ENCODE measurements at places on chromosomes 6 and 20.

DNA sequence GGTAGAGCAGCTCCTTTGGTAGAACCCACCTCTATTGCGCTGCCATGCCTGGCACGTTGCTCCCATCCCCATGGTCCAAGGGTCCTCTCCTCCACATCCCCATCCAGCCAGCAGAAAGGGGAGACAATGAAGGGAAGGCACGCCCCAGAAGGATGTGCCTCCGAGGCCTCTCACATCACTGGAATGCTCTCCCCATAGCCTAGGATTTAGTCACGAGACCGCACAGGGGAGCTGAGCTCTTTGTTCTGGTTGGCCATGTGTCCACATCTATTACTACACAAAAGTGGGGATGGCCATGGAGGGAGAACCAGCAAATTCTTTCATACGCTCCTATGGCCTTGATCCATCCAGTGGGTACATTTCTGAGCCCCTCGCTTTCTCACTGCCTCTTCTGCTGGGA is 60.5 kb upstream of the SALL4 start:
- DNase-seq = no peak

- no peak for DNase-seq
Measured at GRCh38 chr6:43082806-43083655, 6.9 kb downstream of the PTK7 start.

- no peak for DNase-seq
Measured at GRCh38 chr20:37711994-37712964, 18.4 kb downstream of the CTNNBL1 start.

GRCh38 chr6:157238346-157238745 is 85.0 kb downstream of the TMEM242 start:
- no peak for DNase-seq

DNA sequence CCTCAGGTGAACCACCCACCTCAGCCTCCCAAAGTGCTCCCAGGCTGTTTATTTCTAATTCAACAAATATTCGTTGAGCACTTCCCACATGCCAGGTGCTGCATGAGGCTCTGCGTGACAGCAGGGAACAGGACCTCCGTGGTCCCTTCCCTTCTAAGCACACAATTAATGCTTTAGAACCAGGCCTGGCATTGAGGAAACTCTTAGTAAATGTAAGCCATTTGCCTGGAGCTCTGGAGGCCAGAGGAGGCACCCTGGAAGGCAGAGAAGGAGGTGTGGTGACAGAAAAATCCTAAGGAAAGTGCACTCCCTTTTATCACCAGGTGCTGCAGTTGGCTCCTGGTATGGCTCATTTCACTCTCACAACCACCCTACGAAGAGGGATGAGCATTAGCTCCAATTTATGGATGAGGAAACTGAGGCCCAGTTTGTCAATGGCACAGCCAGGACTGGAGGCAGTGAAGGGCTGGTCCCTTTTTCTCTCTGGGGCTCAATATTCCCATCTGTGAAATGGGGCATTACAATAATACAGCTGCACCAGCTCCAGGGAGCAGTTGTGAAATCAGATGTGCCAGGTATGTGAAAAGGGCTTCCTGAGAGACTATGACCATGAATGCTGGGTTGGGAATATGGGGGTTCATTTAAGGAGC is 8.1 kb upstream of the ID1 start:
- DNase-seq = no peak

GRCh38 chr20:11769825-11770224 is 147.9 kb upstream of the BTBD3 start:
- no peak for DNase-seq

DNA sequence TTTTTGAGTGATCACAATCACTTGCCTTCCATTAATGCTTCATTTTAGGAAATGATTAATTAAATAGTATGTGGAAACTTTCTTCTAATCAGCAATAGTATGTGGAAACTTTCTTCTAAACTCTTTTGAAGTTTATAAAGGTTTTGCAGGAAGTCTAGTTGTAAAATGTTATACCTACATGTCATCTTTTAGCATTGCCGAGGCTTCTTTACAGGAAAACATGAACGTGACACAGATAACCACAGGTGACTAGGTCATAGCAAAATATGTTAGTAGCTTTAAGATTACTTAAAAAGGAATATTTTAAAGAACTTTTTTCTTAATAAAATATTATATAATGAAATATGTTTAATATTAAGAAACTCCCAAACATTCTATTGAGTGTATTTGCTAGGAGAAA is 56.8 kb downstream of the SMAP1 start:
- no peak for DNase-seq

GRCh38 chr20:7195704-7196103 is 428.2 kb downstream of the BMP2 start:
- DNase-seq = peak; percentile 60

DNA sequence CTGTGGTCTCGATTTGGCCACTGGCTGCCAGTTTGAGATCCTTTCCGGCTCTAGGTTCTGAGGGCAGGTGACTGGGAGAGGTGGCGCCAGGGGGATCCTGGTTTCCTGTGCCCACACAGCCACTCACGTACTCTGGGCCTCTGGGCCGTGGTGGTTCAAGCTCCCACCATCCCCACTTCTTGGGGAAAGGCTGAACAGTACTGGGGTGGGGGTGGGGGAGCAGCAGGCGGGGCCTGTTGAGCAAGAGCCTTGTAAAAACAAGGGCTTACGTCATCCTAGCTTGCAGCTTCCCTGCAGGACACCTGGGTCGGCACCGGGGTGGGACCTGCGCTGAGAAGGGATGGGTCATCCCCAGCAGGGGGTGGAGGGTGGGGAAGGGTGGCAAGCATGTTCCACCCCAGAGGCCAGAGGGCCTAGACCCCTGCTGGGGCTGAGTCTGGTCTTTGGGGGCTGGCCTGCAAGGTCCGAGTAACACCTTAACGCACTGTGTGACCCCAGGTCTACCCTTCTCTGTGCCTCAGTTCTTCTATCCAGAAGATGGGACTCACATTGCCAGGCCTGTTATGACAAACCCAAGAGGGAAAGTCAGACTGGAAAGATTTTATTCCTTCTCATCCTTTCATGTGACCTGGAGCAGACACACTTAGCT is 3.1 kb upstream of the CEBPB start:
- DNase-seq = peak; percentile 73

- no peak for DNase-seq
Measured at GRCh38 chr6:126764671-126765070, 353.8 kb upstream of the RSPO3 start.

- no peak for DNase-seq
Measured at GRCh38 chr20:2380601-2381000, at the start of gene TGM6. TGM6 (plus strand) TSS chr20:2380901; CDS start chr20:2380969, 68 bp downstream.

- DNase-seq = no peak
Measured at GRCh38 chr6:38187811-38188590, 368.5 kb downstream of the ZFAND3 start.

- DNase-seq = no peak
Measured at GRCh38 chr6:7697432-7697819, 28.5 kb upstream of the BMP6 start.

- DNase-seq = no peak
Measured at GRCh38 chr6:803191-803977, 110.4 kb upstream of the EXOC2 start.

DNA sequence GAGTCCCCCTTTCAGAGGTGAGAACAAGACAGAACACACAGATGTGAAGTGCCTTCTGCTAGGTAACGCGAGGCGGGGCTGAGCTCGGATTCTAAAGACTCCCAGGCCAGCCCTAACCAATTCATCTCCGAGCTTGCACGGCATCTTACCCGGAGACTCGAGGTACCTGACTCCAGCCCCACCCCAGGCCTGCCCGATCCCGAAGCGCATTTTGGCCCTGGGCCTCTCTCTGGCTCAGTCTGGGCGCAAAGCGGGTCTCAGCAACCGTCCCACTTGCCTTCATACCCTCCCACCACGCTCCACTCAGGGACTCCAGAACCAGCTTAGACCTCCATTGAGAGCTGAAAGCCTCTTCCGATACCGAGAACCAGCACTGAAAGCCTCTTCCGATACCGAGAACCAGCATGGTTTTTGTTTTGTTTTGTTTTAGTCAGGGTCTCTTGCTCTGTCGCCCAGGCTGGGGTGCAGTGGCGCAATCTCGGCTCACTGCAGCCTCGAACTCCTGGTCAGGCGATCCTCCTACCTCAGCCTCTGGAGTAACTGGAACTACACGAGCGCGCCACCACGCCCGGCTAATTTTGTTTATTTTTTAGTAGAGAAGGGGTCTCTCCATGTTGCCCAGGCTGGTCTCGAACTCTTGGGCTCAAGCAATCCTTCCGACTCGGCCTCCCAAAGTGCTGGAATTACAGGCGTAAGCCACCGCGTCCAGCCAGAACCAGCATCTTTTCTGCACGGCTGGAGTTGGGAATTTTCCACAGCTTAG is 557 bp upstream of the DYNLRB1 start:
- peak; percentile 79 for DNase-seq

DNA sequence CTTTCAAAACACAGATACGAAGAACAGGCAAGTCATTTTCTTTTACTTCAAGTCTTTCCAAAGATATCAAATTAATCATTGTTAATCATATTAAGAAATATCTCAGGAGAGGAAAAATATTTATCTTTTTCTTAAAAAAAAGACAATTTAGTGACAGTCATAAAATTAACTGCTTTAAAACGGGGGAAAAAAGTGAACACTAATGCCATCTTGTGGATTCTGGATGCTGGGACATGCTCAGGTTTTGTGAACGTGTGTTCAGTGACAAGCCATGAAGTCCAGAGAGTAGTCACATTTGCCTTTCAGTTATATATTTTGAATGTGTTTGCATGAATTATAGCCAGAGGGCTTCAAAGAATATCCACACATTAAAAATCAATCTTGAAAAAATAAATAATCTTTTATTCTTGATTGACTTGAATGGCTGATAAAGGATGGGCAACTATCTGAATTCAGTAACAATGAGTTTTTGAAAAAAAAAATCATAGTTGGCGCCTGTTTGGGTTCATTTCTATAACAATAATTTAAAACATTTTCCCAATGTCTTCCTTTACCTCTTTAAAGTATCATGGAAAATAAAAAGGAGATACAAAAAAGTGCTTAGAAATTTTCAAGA is 74.7 kb upstream of the NOX3 start:
- peak; percentile 62 for DNase-seq

GRCh38 chr6:89966228-89966544 is 71.9 kb downstream of the GJA10 start:
- no peak for DNase-seq

- peak; percentile 14 for DNase-seq
Measured at GRCh38 chr6:117423754-117424153, 2.0 kb downstream of the ROS1 start.

- no peak for DNase-seq
Measured at GRCh38 chr6:75581231-75581630, 20.4 kb upstream of the SENP6 start.

DNA sequence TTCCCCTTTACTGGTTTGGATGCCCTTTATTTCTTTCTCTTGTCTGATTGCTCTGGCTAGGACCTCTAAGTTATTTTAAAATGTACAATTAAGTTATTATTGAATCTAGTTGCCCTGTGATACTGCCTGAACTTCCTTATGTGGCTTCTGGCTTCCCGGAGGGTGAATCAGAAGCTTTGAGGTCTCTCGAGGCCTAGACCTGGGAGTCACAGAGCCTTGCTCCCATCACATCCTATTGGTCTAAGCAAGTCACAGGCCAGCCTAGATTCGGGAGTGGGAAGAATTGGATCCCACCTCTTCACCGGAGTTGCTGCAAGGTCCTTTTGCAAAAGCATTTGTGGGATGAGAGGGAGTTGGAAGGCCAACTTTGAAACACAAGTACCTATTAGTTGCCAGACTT is 15.2 kb downstream of the BCAS4 start:
- no peak for DNase-seq

GRCh38 chr6:33908025-33908424 is 104.2 kb upstream of the MLN start:
- DNase-seq = peak; percentile 27

GRCh38 chr6:107576852-107577251 is 86.9 kb downstream of the SOBP start:
- DNase-seq = no peak

DNA sequence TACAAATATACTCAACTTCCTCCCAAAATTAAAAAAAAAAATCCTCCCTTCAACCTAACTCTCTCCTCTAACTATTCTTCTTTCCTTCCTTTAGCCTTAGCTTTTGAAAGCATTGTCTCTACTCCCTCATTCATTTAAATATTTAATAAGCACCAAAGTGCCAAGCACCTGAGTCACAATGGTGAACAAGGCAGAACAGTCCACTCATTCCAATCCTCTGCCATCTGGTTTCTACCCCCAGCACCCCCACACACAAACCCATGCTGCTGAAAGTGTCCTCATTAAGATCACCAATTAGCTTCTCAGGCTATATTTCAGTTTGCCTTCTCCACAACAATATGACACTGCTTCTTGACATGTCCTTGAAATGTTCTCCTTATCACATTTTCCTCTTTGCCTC is 76.3 kb downstream of the DTNBP1 start:
- DNase-seq = no peak
